ENCODE measurements at places on chromosomes 6 and 20.

DNA sequence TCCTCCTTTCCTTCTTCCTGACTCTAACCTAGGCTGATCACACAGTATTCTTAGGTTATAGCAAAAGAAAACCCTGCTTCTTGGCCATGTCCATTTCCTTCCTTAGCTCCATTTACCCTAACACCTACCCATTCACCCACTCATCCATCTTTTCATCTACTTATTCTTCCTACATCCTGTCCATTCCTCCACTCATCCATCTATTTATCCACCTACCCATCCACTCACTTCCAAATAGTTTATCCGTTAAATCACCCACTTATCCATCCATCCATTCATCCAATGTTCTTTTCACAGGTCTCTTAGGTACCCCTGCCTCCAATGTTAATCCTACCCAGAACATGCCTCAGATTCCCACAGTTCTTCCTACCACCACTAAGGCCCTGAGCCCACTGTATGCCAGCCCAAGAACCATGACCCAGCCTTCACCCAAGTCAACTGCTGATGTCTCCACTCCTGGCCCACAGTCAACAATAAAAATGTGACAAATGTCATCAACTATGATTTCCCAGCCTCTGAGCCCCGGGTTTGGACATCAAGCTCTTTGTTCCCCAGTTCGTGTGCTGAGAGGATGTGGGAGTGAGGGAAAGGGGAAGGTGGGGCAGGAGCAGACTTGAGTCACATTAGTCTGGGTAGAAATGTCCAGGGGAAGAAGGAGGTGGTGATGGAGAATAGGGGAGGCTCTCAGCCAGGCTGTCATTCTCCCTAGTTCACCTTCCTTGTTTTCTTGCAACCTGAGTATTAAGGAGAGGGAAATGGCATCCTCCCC lies 24.4 kb downstream of the TREML4 start:
- DNase-seq = no peak

- DNase-seq = peak; percentile 13
Observed at GRCh38 chr20:6492271-6493055, 275.0 kb upstream of the BMP2 start.

DNA sequence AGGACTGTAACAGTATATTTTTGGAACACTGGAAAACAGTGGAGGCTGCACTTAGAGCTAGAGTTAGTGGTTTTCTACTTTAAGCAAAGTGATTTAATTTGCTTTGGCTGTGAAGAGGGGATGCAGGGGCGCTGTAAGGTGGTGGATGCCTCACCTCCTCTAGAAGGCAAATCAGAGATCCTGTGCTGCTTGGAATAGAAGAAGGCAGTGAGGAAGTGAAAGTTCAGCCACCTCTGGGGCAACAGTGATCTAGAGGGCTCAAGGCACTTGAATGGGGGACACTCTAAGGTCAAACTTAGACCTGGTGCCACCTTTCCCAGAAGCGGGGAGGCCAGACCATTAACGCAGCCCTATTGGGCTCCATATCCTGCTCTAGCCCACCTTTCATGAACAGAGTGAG lies 19.0 kb upstream of the SNRPB2 start:
- no peak for DNase-seq

DNA sequence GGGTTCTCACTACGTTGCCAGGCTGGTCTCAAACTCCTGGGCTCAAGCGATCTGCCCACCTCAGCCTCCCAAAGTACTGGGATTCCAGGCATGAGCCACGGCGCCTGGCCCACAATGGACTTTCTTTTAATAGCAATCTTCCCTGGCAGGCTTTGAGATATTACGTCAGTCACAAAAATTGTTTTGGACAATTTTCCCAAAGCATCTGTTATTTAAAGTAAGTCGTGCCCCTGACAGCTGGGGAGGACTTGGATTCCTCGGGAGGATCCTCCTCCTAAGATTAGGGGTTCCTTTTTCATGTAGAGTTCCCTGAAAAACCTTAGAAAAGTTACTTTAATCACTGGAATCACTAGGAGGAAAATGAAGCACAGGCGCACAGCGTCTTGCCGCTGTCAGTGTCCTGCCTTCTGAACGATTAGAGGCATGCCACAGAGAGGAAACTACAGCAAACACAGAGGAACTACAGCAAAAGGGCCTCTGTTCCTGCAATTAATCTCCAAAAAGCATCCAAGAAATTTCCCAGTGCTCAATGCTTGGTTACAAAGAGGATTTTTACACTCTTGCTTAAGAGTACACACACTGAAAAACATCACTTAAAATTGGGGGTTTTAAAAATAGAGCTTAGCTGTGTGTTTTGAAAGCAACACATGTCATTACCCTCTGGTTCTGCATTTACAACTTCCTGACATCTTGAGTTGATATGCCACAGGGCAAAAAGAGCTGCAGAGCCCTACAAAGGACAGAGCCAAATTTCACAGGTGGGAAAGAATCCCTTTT lies 4.5 kb downstream of the ACSS1 start:
- DNase-seq = peak; percentile 44

GRCh38 chr6:109347779-109348178 lies 34.5 kb downstream of the CD164 start:
- DNase-seq = no peak

Data from fibroblast of gingiva (primary cell).